ENCODE measurements at places on chromosomes 7 and 10.

DNA sequence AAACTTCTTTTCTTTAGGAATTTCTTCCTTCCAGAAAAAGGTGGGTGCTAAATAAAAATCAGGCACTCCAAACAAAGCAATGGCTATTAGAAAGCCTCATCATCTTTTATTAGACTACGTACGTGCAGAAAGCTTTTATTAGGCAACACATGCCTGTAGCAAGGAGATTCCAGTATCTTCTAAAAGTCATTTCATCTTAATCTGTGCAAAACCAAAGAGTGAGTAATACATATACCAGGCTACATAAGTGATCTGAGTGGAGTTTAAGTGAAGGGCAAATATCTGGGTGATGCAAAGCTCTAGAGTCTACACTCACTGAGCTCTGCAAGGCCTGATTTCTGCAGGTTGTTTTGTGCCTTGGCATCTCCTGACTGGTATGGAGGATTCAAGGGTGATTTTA, 231.7 kb downstream of the ELMO1 start:
- DNase-seq: no peak

DNA sequence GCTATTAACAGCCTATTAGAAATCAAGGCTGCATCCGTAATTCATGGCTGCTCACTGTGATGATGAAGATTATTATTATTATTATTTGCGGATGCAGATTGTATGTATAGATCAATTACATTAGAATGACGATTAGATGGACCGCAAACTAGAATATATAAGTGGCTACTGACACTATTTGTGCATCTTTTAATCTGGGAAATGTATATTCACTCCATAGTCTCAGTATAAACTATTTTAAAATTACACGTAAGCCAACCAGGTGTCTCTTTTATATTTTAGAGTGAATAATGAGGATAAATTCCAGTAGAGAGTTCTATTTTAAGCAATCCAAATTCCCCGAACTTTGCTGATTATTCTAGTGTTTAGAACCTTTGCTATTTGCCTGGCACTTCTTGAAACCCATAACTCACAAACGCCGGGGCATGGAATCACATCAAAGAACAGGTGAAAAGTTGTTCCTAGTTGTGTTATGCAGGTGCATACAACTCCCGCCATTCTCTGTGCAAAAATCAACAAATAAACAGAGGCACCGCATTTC, 509 bp upstream of the ING3 start:
- no peak for DNase-seq

- no peak for DNase-seq
Measured at GRCh38 chr10:129766611-129767550, 197.2 kb downstream of the EBF3 start.

DNA sequence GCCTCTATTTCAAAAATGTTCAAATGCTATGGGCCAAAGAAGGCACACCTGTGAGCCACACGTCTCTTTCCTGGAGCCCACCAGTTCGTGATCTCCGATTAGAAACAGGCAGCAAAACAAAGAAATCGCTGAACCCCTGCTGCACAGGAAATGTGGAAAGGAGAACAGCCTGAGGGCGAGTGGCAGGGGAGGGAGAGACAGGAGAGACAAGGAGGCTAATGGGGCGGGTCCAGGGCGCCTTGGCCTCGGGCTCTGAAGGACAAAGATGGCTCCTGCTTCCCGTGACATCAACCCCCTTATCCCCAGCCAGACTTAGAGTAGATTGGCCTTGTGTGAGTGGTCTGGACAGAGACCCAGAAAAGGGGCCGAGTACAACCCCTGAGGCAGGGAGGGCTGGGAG, 62.4 kb upstream of the DOCK1 start:
- no peak for DNase-seq

DNA sequence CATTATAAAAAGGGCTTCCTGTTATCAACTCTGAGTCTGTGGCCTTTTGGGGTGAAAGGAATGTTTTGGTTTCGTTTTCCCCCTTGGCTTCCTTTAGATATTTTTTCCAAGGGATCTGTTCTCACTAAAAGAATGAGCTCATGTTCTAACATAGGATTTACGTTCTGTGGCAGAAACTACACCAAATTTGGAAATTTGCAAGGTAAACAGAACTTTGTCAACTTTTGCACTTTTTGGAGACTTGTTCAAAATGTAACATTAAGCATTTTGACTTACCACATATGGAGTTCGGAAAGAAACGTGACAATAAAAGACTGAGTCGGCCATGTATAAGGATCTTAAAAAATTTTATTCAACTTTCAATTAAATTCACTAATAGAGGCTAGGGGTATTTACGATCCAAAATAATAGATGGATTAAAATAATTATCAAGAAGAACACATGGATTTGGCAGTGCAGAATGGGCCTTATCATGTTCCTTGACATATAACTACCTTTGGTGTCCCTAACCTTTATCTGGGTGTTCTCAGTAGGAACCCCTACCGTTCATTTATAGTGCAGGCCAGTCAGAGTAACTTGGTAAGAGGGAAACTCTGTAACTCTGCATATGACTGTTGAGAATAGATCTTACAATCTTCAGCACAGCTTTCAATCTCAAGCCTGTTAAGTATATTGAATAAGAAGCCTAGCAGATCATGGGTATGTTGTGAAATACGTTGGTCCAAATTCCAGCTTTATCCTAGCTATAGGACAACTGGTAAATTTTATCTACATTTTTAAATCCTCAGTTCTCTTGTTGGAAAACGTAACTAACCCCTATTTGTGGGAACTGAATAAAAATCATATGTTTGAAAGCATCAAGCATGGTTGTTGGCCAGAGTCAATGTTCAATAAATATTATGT, 11.8 kb downstream of the CPED1 start:
- DNase-seq: no peak

DNA sequence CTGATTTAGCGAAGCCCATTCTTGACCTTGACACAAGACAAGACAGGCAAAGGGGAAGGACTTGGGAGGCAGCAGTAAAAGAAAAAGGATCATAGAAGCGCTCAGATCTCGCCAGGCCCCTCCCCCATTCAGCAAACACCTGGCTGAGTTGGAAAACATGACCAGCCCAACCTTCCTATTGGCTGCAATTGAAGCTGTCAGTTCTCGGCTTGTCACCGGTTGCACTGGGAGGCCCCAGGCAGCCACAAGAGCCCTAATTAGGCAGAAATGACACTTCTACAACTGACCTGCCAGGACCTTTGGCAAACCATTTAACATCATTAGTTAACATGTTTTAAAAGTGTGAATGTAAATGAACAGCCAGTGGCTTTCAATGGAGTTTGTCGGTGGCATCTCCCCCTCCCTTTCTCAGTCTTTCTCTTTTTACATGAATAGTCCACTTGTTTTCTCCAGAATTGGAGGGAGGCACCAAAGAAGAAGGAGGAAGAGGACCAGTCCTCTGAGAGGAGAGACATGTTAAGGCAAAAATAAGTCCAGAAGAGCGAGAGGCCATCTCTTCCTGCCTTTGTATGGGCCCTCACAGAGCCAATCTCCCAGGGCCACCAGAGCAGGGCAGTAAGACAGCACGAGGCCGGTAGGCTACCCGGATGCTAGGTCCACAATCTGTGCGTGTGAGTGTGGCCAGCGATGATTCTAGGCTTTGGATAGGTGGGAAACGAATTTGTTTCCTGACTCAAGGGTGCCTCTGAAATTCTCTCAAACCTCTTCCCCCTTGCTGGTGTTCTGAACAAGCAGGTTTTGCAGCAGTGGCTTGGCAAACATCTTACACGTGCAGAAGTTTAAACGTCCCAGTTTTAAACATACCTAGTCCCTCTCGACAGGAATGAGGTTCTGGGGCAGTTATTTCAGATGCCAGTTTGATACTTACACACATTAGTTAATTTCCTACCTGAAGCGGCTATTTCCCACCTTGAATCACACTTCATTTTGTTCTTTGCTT, 15.0 kb upstream of the ENO4 start:
- no peak for DNase-seq

DNA sequence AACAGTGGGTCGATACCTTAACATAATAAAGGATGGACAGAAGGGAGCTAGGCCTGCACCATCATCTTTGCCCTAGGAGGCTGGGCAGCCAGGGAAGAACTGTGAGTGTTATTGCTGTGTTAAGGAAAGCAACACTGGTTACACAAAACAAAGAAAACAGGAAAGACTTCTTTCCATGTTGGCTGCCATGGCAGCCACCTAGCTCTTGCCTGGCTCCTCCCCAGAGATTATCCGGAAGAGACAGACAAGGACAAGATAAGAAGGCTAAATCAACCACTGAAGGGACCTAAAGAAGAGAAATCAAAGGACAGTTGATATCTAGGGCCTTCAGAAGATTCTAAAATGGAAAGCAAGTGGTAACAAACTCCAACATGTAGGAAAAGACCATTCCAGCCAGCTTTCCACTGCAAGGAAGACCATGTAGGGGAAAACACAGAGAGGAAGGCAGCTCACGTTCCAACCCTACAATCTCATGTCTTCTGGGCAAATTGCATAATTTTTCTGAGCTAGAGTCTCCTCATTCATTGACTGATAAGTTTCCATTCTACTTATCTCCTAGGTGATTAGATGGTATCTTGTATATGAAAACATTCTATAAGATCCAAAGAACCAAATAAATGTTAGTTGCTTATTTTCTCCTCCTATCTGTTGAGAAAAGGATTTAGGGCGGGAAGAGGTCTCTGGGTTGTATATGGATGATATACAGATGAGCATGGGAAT, 51.2 kb downstream of the SP8 start:
- DNase-seq: no peak

DNA sequence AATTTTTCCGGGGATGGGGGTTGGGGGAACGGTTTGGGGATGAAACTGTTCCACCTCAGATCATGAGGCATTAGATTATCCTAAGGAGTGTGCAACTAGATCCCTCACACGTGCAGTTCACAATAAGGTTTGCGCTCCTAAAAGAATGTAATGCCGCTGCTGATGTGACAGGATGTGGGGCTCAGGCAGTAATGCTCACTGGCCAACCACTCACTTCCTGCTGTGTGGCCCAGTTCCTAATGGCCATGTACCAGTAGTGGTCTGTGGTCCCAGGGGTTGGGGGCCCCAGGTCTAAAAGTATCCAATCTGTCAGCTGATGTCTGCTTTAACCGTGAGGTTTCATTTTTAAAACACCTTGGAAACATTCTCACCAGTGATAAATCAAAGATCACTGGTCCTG, 2.2 kb downstream of the STN1 start:
- DNase-seq: no peak

- no peak for DNase-seq
Measured at GRCh38 chr10:75663947-75664664, 232.7 kb downstream of the LRMDA start.

DNA sequence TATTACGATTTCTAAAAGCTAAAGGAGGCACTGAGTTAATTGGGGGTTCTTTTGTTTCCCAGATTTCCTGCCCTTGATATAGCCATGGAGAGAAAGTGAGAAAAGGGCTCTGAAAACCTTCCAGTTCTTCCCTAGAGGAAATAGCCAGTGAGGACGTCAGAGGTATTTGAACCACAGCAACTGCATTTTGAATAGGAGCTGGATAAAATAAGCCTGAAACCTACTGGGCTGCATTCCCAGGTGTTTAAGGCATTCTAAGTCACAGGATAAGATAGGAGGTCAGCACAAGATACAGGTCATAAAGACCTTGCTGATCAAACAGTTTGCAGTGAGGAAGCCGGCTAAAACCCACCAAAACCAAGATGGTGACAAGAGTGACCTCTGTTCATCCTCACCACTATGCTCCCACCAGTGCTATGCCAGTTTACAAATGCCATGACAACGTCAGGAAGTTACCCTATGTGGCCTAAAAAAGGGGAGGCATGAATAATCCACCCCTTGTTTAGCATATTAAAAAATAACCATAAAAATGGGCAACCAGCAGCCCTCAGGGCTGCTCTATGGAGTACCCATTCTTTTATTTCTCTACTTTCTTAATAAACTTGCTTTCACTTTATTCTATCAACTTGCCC, 85.1 kb upstream of the FRMD4A start:
- DNase-seq: no peak

GRCh38 chr7:46705386-46706255, 784.5 kb upstream of the IGFBP3 start:
- no peak for DNase-seq

DNA sequence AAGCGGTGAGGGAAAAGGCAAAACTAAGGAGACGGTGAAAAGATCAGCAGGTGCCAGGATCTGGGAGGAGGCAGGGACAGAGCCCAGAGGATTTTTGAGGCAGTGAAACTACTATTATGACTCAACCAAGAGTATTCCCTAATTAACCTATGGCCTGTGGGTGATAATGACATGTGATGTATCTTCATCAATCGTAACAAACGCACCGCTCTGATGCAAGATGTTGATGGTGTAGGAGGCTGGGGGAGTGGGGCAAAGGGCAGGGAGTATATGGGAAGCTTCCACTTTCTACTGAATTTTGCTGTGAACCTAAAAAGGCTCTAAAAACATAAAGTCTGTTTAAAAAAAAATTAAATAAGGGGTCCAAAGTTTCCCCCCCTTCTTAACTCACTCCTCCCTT, 25.5 kb upstream of the EZH2 start:
- DNase-seq: no peak

GRCh38 chr7:33432821-33433220, 303.5 kb downstream of the BBS9 start:
- no peak for DNase-seq

DNA sequence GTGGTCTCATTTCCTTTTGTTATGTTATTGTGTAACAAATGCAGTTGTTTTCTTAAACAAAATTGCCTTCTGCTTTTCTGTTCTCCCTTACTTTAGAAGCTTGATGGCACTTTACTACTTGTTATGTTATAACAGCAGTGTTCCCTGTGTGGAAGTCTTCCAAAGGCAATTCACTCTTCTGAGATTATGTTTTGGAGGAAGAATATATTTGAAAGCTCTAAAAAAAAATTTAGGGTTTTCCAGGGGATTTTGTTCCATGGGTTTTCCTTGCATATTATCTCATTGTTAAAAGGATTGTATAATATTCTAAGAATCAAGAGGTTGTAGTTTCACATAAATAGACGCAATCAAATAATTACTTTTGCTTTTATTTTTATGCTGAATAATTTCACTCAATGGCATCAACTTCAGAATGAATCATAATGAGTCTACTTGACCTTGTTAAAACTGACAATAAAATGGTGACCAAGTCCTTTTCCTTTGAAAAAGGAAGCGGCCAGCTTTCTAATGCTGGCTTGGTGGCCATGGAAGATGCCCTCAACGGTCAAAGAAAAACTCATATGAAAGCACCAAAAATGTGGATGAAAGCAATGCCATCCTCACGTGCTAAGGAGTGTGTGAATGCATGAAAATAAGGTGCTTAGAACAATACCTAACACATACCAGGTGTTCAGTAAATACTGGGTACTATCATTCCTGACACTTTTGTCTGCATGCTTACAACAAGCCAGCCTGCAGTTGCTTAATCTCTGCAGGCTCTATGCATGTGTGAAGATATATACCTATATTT, 92.4 kb upstream of the KLF6 start:
- DNase-seq: no peak

DNA sequence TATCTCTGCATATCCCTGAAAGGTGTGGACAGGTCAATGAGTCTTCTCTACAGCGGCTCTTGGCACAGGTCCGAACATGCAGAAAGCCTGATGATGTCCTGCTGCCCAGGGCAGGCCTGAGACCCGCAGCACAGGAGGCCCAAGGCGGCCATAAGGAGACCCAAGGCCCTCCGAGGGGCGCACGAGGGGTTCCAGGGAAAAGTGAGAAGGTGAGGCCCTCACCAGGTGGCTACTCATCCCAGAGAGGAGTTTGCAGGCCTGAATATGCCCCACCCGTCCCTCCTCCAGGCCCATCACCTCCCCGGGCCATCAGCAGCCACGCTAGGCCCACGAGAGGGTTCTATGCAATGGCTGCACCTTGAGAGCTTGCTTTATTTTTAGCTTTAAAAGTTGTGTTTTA, 173.4 kb upstream of the RHEB start:
- DNase-seq: no peak
